ENCODE measurements at places on chromosomes 1 and 21.

DNA sequence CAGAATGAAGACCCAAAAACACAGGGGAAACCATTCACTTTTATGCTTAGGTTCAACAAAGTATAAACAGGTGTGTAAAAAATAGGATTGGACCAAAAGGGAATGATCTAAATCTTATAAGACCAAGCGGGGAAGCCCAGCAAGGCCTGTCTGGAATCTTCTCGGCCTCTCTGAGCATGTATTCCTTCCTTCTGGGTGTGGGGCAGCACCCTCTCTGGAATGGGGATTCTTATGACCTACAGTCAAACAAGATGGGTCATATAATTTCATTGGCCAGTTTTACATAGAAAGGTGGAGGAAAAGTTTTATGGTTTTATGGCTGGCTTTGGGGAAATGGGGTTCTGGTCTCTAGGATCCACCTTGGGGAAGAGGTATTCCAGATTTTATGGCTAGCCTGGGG lies 11.2 kb downstream of the KCNK1 start:
- no peak for DNase-seq

DNA sequence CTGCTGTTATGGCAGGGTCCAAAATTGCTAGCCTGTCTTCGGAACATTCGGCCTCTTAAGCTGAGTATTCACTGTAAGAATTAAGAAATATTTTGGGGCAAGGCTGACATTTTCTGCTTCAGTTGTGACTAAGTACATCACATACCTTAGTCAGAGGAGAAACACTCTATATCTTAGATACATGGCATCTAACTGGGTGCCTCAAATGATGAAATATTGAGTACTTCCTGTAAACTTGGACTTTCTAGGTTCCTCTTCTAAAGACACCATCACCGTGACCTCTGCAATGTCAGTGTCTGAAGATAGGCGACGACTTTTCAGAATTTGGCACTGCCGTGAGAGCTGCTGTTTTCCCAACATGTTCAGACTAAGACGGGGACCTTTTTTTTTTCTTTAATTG lies 65.6 kb downstream of the PCBP3 start:
- no peak for DNase-seq

DNA sequence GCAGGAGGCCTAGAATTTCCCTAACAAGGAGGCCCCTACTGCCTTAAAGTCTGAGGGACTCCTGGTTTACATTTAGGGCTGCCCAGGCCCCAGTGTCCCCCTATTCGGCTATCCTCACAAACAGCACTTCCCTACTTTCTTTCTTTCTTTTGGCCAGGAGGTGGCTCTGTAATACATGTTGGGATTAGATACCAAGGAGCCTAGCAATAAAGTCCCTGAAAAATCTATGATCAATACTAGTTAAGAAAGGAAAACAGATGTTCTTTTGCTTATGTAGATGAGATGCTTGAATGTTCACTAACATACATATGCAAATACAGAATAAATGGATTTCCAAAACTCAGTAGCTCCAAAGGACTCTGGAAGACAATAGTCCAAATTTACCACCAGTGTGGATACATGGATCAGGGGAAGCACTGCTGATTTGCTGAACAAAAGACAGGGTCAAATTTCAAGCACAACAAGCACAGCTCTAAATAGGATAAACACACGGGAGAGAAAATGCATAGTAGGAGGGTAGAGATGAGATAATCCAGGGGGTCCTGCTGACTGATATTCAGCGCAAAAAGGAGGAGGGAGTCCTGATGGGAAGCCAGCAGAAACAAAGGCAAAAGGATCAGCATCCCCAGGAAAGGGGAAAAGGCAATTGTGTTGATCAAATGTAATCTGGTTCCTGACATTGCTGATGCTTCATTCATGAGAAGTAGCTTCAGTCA lies 240.0 kb downstream of the NUF2 start:
- DNase-seq: no peak

- DNase-seq: no peak
These were observed 30.0 kb downstream of the MIS18A start for GRCh38 chr21:32248571-32249461.

GRCh38 chr1:75671708-75672107 lies 52.8 kb upstream of the ACADM start:
- DNase-seq: no peak

DNA sequence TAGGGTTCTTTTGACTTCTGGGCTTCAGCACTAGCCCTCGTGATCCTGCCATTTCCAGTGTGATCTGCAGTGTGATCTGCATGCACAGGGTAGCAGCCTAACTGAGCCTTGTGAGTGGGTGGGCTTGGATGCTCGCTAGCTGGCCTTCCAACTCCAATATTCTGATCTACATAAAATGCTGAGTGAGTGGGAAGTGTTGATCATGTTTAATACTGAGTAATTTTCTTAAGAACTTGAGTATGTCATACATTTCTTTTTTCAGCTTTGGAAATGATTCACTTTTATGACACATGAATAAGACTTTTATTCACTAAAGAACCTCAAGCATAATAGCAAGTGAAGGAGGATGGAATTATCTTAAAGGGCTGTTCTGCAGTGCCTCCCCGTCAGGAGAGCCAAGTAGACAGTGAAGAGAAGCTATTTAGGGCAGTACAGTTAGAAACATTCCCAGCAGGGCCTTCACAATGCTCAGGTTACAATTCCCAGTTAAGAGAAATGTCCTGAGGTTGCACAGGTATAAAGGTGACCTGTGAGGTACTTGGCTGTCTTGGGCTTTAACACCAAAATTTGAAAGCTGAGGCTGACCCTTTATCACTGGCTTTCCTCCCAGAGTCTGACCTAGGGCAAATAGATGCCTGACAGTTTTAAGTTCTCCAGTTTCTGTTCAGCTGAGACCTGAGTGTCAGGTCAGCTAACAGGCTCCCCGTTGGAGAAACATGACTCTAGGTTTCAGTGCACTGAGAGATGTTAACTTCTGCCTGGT lies 29.1 kb upstream of the LRRC8C start:
- DNase-seq: peak; percentile 67

DNA sequence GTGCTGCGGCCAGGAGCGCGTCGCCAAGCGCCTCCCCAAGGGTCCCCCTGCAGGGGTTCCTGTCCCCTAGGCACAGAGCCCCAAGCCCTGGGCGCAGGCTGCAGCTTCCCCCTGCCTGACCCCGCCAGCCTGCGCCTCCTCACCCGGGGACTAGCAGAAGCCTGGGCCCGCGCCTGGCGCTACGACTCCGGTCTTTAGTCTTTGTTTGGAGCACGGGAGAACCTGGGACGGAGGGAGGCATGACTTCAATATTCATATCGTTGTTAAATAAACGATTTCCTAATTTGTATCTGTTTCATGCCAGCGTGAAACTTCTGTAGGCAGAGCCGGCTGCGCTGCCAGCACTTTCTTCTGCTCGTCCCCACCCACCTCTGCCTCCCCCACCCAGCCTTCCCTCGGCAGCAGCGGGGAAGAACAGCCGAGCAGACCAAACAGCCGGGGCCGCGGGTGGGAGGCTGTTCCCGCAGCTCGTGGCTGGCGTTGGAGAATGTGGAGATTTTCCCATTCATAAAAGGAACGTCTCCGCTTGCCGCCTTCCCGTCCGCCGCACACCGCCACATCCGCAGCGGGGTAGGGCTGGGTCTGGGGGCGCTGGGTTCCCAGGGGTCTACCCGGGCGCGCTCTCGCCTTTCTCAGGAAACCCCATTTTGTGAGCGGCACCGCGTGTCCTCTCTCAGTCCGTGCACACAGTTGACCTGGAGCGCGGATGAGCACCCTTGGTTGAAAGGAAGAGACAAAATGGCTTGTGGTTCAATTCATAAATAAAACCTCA lies 777 bp upstream of the TRIM67 start:
- no peak for DNase-seq

GRCh38 chr21:44865561-44866280 lies 7.8 kb downstream of the PTTG1IP start:
- DNase-seq: peak; percentile 51

GRCh38 chr1:57874418-57874877 lies 450.6 kb upstream of the DAB1 start:
- no peak for DNase-seq

GRCh38 chr1:203325418-203326091 lies 20.2 kb downstream of the BTG2 start:
- no peak for DNase-seq

DNA sequence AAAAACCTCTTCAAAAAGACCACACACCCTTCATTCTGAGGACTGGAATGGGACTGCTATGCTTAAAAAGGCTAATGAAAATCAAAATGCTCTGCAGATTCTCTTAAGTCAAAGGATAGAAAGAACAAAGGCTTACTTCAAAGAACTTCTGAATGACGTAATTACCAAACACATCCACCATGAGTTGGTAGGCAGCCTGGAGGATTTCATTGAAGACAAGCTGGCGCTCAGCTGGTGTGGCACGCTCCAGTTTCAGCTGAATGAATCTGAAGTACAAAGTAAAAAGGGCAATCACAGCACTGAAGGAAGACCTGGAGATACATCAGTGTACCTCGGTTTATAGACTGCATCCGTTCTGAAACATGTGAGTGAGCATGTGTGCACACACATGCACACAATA lies 43.5 kb upstream of the SDC3 start:
- DNase-seq: no peak

DNA sequence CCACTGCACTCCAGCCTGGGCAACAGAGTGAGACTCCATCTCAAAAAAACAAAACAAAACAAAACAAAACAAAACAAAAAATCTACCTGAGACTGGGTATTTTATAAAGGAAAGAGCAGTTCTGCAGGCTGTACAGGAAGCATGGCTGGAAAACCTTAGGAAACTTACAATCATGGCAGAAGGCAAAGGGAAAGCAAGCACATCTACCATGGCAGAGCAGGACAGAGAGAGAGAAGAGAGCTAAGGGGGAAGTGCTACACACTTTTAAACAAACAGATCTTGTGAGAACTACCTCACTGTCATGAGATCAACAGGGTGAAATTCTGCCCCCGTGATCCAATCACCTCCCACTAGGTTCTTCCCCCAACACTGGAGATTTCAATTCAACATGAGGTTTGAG lies 198.3 kb upstream of the SAMSN1 start:
- DNase-seq: no peak

DNA sequence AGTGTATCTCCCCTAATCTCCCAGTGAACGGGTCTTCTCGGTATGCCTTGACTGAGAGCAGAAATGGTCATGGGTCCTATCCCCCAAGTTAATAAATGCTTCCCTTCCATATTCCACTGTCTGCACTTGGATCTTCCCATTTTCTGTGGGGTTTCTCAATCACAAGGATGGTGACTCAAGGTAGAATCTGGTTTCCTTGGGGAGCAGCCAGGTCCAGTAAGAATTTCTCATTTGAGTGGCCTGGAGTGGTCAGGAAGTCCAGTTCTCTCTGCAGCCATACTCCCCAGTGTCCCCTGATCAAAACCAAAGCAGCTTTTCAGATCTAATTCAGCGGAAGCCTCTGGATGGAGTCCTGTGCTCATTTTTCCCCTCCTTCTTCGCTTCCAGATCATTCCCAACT lies 14.8 kb upstream of the SLC27A3 start:
- DNase-seq: no peak

GRCh38 chr1:18899363-18900049 lies 2.8 kb downstream of the ALDH4A1 start:
- DNase-seq: no peak

All from stimulated activated CD4-positive, alpha-beta T cell treated with anti-CD3 and anti-CD28 coated beads, Interleukin-1b, Interleukin-23, amount 100 ng/mL, for 48 hours (primary cell).